Mesothelial cell of epicardium (in vitro differentiated cells): ENCODE measurements at places on chromosomes 7 and 10.

GRCh38 chr7:114212721-114213429 lies 201.7 kb upstream of the FOXP2 start:
- DNase-seq, result no peak

GRCh38 chr10:110207805-110208613 lies 604 bp downstream of the MXI1 start:
- DNase-seq, result peak; percentile 57

DNA sequence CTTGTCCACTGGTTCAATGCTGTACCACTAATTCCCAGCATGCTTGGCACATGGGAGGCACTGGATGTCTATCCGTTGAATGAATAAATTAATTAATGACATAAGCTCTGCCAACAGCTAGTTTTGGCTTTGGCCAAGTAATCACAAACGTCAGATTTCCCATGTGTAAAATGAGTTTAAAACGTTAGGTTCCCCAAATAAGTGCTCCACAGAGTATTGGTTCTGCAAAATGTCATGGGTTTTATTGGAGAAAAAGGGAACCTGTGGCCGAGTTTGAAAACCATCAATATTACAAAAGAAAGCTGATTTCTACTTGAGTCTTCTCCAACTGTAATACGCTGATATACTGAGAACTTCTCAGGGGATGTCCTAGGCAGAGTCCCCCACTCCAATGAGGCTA lies 23.2 kb downstream of the ELMO1 start:
- DNase-seq, result no peak

DNA sequence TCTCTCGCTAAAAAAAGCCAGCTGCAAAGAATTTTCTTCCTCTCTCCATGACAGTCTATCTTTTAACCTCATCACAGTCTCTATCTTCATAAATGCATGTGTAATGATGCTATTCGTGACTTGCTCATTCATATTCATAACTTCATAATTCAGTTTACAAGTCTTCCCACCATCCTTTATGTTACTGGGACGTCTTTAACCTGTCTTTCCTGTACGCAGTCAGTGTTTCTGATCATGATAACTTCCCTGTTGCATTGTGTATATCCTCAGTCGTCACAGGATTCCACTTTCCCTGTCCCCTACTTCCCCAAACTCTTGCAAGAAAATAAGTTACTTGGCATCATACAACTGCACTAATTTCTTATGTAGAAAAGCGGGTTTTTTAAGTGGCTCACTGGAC lies 165.6 kb upstream of the ASAH2 start:
- DNase-seq, result no peak

DNA sequence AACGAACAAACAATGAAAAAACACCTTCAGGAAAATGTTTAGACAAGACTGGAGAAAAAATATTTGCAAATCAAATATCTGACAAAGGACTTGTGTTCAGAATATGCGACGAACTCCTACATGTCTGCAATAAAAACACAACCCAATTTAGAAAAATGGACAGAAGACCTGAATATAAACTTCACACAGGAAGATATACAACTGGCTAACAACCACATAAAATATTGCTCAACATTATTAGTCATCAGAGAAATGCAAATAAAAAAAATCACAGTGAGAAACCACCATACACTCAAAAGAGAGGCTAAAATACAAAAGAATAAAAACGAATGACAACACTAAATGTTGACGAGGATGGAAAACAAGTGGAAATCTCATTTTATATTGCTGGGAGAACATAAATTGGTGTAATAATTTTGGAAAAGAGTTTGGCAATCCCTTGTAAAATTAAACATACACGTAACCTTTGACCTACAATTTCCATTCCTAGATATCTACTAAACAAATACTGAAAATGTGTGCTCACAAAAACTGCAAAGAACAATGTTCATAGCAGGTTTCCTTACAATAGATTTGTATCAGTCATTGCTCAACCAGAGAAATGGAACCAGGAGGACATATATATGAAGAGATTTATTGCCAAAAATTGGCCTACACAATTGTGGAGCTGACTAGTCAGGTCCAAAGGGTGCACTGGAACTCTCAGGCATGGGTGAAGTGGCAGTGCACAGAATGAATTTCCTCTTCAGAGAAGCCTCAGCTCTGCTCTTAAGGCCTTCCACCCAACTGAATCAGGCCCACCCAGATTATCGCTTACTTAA lies 82.9 kb upstream of the OGDHL start:
- DNase-seq, result no peak

GRCh38 chr10:67770537-67770936 lies 67.5 kb downstream of the DNAJC12 start:
- DNase-seq, result no peak

- DNase-seq, result no peak
These were observed 29.1 kb upstream of the SMARCD3 start for GRCh38 chr7:151277631-151278030.

GRCh38 chr10:120506674-120507073 lies 49.6 kb downstream of the PLPP4 start:
- no peak for DNase-seq

- DNase-seq, result no peak
These were observed 89.6 kb upstream of the ZNF804B start for GRCh38 chr7:88669913-88670312.

DNA sequence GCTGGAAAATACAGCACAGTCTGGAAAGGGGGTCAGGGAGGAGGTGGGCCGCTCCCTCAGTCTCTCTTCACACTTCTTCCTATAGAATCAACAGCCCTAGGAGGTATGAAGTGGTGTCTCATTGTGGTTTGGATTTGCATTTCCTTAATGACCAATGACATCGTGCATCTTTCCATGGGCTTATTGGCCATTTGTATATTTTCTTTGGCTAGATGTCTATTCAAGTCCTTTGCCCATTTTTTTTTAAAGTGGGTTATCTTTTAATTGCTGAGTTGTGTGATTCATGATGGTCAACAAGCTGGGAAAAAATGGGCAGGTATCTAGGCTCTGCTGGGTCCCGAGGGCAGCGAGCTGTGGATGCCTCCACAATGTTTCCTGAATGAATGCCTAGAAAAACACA lies 29.1 kb downstream of the TMEM130 start:
- no peak for DNase-seq

DNA sequence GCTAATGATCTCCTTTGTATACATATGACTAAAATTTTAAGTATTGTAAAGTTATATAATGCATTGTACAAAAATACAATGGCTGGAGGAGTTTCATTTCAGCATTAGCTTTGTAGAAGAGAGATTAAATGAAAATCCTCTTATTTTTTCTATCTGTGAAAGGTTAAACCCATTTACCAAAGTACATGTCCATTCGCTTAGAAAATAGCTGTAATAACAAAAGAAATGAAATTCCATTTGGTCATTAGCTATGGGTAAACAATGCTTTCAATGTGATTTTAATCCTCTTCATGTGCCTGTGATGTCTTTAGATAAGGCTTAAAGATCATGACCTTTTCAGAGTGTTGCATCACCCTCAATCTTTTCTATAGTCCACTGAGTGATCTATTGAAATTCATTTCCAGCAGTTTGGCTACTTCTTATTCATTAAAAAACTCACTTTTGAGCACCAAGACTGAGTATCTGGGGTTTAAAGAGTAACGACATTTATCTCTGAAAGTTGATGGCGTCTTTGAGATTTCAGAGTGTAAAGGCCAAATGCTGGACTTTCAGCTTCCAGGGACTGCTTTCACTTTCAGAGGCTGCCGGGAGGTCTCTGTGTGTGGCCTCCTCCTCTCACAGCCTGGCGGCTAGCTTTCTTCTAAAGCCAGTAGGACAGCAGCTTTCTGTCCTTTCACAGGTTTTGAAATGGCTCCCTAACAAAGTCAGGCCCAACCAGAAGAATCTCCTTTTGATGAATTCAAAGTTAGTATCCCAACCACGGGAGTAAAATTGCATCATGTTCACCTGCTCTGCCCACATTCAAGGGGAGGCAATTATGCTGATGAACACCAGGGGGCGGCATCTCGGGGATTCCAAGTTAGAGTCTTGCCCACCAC lies 701.4 kb upstream of the COBL start:
- no peak for DNase-seq

GRCh38 chr7:140197218-140197890 lies 20.6 kb upstream of the KDM7A start:
- no peak for DNase-seq

- no peak for DNase-seq
These were observed 17.6 kb downstream of the GPRIN2 start for GRCh38 chr10:46538717-46539426.

DNA sequence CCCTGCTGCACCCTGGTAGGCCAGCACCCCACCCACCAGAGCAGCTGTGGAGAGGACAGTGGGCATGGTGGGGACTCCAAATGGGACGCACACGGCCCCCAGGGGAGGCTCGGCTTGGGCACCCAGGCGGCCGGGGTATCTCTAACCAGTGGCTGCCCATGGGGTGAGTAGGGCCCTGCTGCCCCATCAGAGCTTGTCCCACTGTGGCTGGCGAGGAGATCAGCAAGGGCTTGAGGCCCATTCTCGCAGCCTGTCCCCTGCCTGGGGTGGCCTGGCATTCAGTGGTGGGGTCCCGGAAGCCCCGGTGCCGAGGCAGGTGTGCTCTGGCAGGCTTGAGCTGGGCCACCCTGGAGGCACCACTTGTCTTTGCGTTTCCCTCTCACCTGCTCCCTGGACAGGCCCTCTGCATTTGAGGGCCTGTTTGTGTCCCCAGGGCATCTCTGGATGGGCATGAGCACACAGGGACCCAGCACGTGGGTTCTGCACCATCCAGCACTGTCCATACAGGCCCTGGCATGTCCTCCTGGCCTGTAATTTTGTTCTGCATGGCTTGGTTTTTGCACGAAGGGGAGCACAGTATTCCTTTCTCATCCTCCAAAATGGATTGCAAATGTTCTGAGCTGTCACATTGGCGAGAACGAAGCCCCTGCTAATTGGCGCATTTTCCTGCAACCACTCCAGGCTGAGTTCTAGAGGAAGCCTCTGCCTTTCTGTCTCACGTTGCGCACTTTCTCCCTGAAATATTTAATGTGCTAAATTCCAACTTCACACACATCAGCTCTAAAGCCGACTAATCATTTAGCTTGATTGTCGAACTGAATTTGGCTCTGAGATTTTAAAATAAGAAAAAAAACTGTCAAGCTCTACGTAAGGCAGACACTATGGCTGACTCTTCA lies 27.2 kb downstream of the PWWP2B start:
- no peak for DNase-seq

GRCh38 chr10:79184145-79184625 lies 115.4 kb downstream of the ZMIZ1 start:
- DNase-seq, result no peak

- no peak for DNase-seq
These were observed 36.7 kb downstream of the DNAH11 start for GRCh38 chr7:21579341-21580072.

- DNase-seq, result no peak
These were observed 319 bp upstream of the GATA3 start for GRCh38 chr10:8054244-8054493.

GRCh38 chr10:43436291-43437140 lies at the start of gene ZNF487:
TSS of gene ZNF487 (plus strand) at chr10:43437111. CDS start at chr10:43475814, 38,703 bp downstream.
- peak; percentile 71 for DNase-seq

DNA sequence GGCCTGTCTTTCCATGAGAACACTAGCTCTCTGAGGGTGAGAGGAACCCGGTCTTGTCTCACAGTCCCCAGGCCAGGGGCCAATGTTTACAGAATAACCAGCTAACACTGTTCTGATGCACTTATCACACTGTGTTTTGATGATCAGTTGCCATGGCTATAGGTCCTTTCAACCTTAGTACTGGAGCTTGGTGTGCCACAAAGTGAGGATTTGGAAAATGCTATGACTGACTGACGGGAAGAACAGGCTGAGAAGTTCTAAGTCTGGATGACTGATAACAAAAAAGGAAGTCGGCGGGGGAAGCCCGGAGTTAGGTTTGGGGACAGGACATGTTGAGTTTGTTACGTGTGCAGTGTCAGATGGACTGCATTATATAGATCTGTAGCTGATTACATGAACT lies 141.8 kb downstream of the CTTNBP2 start:
- no peak for DNase-seq

GRCh38 chr10:71613877-71614276 lies 105.7 kb downstream of the C10orf105 start:
- DNase-seq, result no peak

DNA sequence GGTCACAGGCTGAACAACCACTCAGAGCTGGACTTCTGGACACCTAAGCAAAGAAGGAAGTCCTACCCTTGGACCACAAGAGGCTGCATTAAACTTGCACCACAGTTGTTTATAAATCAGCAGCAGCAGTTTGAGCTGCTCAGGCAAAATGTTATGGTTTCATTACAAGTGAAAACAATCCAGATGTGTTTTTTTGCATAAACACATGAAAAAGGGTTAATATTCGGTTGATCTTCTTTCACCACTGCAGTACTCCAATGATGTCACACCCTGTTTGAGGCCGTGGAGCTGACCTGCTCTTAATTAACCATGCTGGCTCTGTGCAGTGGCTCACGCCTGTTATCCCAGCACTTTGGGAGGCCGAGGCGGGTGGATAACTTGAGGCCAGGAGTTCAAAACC lies 490.8 kb upstream of the CELF2 start:
- no peak for DNase-seq

GRCh38 chr7:30997316-30997715 lies 33.6 kb downstream of the GHRHR start:
- no peak for DNase-seq

DNA sequence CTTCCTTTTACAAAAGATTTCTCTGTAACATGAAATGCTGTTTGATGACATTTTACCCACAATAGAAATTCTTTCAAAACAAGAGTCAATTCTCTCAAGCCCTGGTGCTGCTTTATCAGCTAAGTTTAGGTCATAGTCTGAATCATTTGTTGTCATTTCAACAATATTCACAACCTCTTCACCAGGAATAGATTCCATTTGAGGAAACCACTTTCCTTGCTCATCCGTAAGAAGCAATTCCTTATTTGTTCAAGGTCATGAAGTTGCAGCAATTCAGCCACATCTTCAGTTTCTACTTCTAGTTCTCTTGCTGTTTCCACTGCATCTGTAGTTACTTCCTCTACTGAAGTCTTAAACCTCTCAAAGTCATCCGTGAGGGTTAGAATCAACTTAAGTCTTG lies 315.3 kb downstream of the TYW1 start:
- no peak for DNase-seq

GRCh38 chr7:19404912-19405329 lies 259.7 kb upstream of the FERD3L start:
- no peak for DNase-seq

- DNase-seq, result peak; percentile 97
These were observed 274.9 kb upstream of the GALNT17 start for GRCh38 chr7:70856901-70857630.

DNA sequence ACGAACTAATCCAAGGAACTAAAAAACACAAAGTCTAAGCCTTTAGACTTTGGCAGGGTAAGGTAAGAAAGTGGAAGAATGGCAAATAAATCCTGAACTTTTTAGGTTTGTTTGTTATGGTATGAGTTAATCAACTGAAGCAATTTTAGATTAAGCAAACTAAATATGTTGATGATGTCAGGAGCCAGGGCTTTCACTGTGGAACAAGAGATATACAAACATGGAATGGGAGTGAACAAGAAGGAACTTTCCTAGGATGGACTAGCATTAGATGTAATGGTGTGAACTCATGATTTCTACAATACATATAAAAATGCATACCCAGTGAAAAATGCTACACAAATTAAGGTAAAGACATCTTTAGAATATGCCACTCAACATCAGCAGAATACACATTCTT lies 35.8 kb downstream of the NT5C2 start:
- no peak for DNase-seq
